ENCODE measurements at places on chromosomes 3 and 15. TPM values are rescaled to one million over a fixed set of nuclear protein-coding genes. Genes with fewer than 3 reads are reported as not detected.

ARPIN gene
- 8.4 TPM for total RNA-seq

PTX3 gene
- total RNA-seq = 407 TPM

AGBL1 gene
- not detected for total RNA-seq

GP5 gene
- total RNA-seq = not detected

SPTBN5 gene
- total RNA-seq = 10.5 TPM

PRTG gene
- 1.4 TPM for total RNA-seq

GOLGA8O gene
- 0.09 TPM for total RNA-seq

MUSTN1 gene
- not detected for total RNA-seq

TRAK1 gene
- total RNA-seq = 38.9 TPM

NUP210 gene
- 0.28 TPM for total RNA-seq

FBLN2 gene
- total RNA-seq = 1.5 TPM

CDCP1 gene
- total RNA-seq = 5.1 TPM

SKOR1 gene
- 0.09 TPM for total RNA-seq

RETNLB gene
- not detected for total RNA-seq

IL5RA gene
- not detected for total RNA-seq

GPR27 gene
- total RNA-seq = not detected

HSPBAP1 gene
- 6.1 TPM for total RNA-seq

POTEB3 gene
- not detected for total RNA-seq

SSUH2 gene
- under 0.01 TPM for total RNA-seq

XXYLT1 gene
- 35.3 TPM for total RNA-seq

EOMES gene
- total RNA-seq = not detected

DISP2 gene
- 0.18 TPM for total RNA-seq

ACOX2 gene
- 4.0 TPM for total RNA-seq

FBXL22 gene
- total RNA-seq = under 0.01 TPM

SCN5A gene
- 3.7 TPM for total RNA-seq

All from endothelial cell of coronary artery (primary cell).